Mesothelial cell of epicardium (in vitro differentiated cells): ENCODE measurements at places on chromosomes 3 and 15.

DNA sequence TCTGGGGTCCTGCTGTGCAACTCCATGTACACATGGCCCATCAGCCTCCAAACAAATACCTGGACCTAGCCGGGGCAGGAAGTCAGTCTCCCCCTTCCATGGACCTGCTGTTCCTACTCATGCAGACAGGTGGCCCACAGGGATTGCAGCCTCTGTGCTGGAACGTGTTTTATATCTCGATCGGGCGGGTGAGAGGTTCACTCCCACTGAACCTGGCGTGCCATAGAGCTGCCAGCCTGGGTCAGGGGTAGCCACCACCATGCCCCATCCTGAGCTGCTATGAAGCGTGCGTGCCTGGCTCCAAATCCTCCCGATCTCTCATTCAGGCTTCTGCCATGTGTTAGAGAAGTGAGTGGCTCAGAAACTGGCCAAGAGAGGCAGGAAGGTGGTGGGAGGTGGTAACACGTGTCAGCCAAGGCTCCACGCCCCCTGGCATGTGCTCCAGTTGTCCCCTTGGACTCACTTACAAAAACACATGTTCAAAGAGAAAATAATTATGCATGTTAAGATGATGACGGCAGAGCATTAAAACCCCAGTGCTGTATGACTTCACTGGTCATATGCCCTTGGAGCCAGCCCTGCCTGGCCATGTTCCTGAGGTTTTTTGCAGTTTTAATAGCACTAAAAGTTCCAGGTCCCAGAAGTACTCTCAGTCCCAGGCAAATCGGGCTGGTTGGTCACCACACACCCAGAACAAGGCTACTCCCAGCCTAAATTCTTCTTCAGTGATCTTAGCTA lies 30.6 kb downstream of the CTSH start:
- no peak for DNase-seq
- H3K27ac ChIP-seq, result peak overlapping the region; percentile 53
- no peak overlapping the region for H3K4me3 ChIP-seq
- peaks cover 7% of the 10 kb centered on the region for H3K4me1 ChIP-seq

DNA sequence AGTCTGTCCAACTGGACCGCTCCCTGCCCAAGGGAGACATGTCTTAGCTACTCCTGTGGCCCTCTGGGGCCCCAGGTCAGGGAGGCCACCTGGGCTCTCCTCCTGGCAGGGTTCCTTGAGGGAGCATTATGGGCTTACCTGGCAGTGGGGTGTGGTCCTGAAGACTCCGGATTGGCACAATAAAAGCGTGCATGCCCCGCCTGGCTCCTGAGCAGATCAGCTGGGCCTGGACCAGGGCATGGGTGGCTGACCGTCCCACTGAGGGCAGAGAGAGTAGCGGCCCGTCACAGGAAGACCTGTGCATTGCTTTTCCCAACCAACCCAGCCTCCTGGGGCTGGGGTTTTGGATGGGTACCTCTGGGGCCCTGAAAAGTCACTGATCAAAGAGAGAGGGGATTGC lies 5.4 kb downstream of the ACOX2 start:
- no peak for DNase-seq
- no peaks in the 10 kb centered on the region for H3K27me3 ChIP-seq
- H3K4me3 ChIP-seq, result no peak overlapping the region
- H3K27ac ChIP-seq, result no peak overlapping the region
- peaks cover 21% of the 10 kb centered on the region for H3K4me1 ChIP-seq

- H3K4me1 ChIP-seq, result no peaks in the 10 kb centered on the region
- no peak for DNase-seq
- H3K27me3 ChIP-seq, result no peaks in the 10 kb centered on the region
- H3K36me3 ChIP-seq, result peaks cover 8% of the 10 kb centered on the region
These were observed 251.7 kb downstream of the KCNMB2 start for GRCh38 chr3:178787960-178788359.

GRCh38 chr15:31065824-31066223 lies 35.7 kb downstream of the TRPM1 start:
- no peak for DNase-seq
- no peaks in the 10 kb centered on the region for H3K36me3 ChIP-seq
- H3K4me1 ChIP-seq, result peaks cover 21% of the 10 kb centered on the region
- H3K27me3 ChIP-seq, result no peaks in the 10 kb centered on the region
- H3K4me3 ChIP-seq, result no peak overlapping the region
- H3K27ac ChIP-seq, result no peak overlapping the region

DNA sequence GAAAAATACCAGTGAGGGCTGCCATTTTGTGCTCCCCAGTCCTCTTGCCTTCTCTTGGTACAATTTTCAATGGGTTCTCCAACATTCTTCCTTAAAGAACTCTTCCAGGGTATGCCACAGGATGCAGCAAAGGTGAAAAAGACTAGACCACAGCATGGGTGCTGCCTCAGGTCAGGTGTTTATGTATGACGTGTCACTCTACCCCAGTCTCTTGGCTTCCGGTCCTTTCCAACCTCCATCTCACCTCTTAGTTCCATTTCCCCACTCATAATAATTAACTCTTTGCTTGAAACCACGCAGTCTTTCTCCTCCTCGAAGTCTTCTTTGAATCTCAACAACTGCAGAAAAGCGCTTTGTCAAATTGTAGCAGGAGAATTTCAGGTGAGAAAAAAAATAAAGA lies 104.7 kb upstream of the TBC1D5 start:
- H3K36me3 ChIP-seq, result no peaks in the 10 kb centered on the region
- H3K27me3 ChIP-seq, result no peaks in the 10 kb centered on the region
- H3K4me3 ChIP-seq, result no peak overlapping the region
- no peak overlapping the region for H3K27ac ChIP-seq
- no peak for DNase-seq

GRCh38 chr15:98549003-98549402 lies 99.3 kb upstream of the IGF1R start:
- H3K27ac ChIP-seq, result peak overlapping the region; percentile 67
- H3K27me3 ChIP-seq, result peaks cover 47% of the 10 kb centered on the region
- no peaks in the 10 kb centered on the region for H3K36me3 ChIP-seq

GRCh38 chr15:48560321-48561051 lies 85.0 kb downstream of the FBN1 start:
- H3K27me3 ChIP-seq, result no peaks in the 10 kb centered on the region
- DNase-seq, result no peak
- H3K27ac ChIP-seq, result no peak overlapping the region
- no peak overlapping the region for H3K4me3 ChIP-seq
- peaks cover 42% of the 10 kb centered on the region for H3K4me1 ChIP-seq

DNA sequence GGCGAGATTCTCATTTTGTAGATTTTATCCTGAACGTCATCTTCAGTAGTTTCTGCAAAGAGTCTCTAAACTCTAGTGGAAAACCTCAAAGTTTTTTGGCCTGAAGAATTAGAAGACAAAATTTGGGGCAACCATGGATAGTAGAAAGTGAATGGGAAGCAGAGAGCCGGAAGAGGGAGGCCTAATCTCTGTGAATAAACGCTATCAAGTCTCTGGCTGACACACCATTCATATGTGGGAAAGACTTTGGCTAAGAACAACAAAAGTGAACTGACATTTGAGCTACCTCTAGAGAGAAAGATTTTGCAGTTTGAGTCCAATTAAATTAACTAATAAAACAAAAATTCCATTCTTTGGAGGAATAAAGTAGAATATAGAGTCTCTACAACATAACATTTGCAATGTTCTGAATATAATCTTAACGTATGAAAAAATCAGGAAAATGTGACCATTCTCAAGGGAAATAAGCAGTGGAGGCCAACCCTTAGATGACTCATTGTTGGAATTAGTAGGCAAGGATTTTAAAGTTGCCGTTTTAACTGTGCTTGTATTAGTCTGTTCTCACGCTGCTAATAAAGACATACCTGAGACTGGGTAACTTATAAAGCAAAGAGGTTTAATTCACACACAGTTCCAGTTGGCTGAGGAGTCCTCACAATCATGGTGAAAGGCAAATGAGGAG lies 184.6 kb downstream of the C3orf38 start:
- no peak overlapping the region for H3K27ac ChIP-seq
- peaks cover 3% of the 10 kb centered on the region for H3K36me3 ChIP-seq
- no peaks in the 10 kb centered on the region for H3K27me3 ChIP-seq
- H3K4me1 ChIP-seq, result no peaks in the 10 kb centered on the region
- no peak for DNase-seq
- H3K4me3 ChIP-seq, result no peak overlapping the region

- no peaks in the 10 kb centered on the region for H3K36me3 ChIP-seq
- no peak overlapping the region for H3K27ac ChIP-seq
- no peak overlapping the region for H3K4me3 ChIP-seq
- DNase-seq, result no peak
- no peaks in the 10 kb centered on the region for H3K27me3 ChIP-seq
- H3K4me1 ChIP-seq, result peaks cover 37% of the 10 kb centered on the region
These were observed 98.6 kb downstream of the OSBPL10 start for GRCh38 chr3:31882431-31882830.

- H3K36me3 ChIP-seq, result peaks cover 38% of the 10 kb centered on the region
- no peak overlapping the region for H3K4me3 ChIP-seq
- DNase-seq, result no peak
- no peaks in the 10 kb centered on the region for H3K27me3 ChIP-seq
- no peak overlapping the region for H3K27ac ChIP-seq
These were observed 5.5 kb downstream of the AP2M1 start for GRCh38 chr3:184180165-184180564.

DNA sequence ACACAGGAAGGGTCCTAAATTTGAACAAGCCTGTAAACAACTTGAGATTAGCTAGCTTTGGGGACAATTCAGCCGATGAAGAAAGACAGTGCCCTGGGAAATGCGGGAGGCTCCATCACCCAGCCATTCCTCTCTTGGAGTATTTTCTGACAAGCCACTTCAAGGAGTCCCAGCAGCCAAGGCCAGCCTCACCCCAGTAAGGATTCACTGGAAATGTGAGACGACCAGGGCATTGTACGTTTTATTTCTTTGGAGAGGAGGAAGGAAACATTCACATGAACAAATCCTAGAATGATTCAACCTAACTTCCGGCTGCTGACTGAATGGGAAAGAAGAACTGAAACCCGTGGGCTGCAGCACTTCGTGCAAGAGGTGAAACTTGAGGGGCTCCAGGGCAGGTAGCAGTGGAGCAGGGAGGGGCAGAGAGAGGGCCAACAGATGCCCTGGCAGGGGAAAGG lies 116.4 kb upstream of the ARHGEF3 start:
- no peak for DNase-seq
- H3K36me3 ChIP-seq, result peaks cover 2% of the 10 kb centered on the region
- H3K4me1 ChIP-seq, result peaks cover 46% of the 10 kb centered on the region
- H3K4me3 ChIP-seq, result no peak overlapping the region
- peaks cover 3% of the 10 kb centered on the region for H3K27me3 ChIP-seq
- no peak overlapping the region for H3K27ac ChIP-seq

GRCh38 chr3:52245322-52246263 lies at the start of gene PPM1M:
Gene PPM1M, plus strand, starts transcription at chr3:52245759. Its CDS starts 66 bp downstream, at chr3:52245825.
- no peak for DNase-seq
- H3K36me3 ChIP-seq, result peaks cover 3% of the 10 kb centered on the region
- H3K27me3 ChIP-seq, result no peaks in the 10 kb centered on the region
- peak within 1 kb of the TSS; percentile 59 for H3K4me3 ChIP-seq
- H3K4me1 ChIP-seq, result peaks cover 8% of the 10 kb centered on the region
- peak within 1 kb of the TSS; percentile 39 for H3K27ac ChIP-seq

DNA sequence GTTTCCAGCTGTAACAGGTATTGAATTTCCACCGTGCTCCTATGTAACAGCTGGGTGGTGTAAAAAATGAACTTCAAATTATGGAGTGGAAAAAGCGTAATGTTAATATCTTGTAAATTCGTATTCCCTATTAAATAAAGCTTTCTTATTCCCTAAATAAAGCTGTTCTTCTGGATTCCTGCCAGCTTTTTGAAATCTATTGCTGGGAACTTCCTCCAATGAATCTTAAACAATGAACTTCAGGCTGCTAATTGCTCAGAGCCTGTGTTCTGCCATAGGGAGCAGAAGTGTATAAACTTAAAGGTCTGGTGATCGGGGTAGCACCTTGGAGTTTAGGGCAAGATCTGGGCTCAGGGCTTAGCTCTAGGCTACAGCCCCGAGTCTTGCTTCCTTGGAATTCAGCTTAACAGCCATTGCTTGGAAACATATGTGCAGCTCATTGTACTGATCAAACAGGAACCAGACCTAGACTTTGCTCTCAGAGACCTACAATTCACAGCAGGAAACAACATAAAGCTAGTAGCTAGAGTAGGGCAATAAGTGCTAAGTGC lies 1.4 kb downstream of the ARL14 start:
- H3K27ac ChIP-seq, result no peak overlapping the region
- H3K4me1 ChIP-seq, result peaks cover 25% of the 10 kb centered on the region
- H3K4me3 ChIP-seq, result no peak overlapping the region
- H3K27me3 ChIP-seq, result no peaks in the 10 kb centered on the region
- no peak for DNase-seq

- H3K4me1 ChIP-seq, result no peaks in the 10 kb centered on the region
- no peak overlapping the region for H3K4me3 ChIP-seq
- DNase-seq, result no peak
- no peak overlapping the region for H3K27ac ChIP-seq
These were observed 46.1 kb downstream of the XYLB start for GRCh38 chr3:38392604-38393163.

- no peaks in the 10 kb centered on the region for H3K27me3 ChIP-seq
- H3K36me3 ChIP-seq, result peaks cover 30% of the 10 kb centered on the region
- peaks cover 13% of the 10 kb centered on the region for H3K4me1 ChIP-seq
- peak; percentile 1 for DNase-seq
- no peak overlapping the region for H3K4me3 ChIP-seq
These were observed 50.1 kb downstream of the TLE3 start for GRCh38 chr15:70047386-70048197.

DNA sequence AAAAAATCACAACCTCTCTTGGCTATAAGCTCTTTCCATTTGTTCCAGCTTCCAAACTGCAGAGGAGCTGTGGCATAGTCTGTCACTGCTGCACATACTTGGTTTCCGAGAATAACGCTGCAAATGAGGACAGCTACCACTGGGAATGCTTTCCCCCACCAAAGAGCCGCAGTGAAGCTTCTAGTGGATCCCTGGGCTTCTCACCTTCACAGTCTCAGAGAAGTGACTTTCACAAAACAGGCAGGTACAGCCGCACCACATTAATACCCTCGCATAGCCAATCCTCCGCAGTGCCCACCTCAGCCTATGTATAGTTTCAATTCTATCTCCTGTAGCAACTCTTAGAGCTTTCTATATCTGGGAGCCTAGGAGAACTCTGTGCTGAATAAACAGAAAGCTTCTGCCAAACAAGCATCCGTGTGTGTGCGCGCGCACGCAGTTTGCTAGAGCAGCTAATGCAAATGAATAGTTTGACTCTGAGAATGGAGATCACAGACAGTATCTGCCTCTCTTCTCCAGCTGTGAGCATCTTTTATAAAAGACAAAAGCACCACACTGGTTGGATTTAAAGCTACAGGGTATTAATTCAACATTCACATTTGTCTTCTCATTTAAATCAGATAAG lies 81.9 kb upstream of the PLXND1 start:
- no peaks in the 10 kb centered on the region for H3K36me3 ChIP-seq
- H3K4me3 ChIP-seq, result peak overlapping the region; percentile 47
- H3K27me3 ChIP-seq, result no peaks in the 10 kb centered on the region
- peak overlapping the region; percentile 43 for H3K27ac ChIP-seq
- H3K4me1 ChIP-seq, result peaks cover 48% of the 10 kb centered on the region

GRCh38 chr3:97662762-97663161 lies 101.8 kb upstream of the ARL6 start:
- peak overlapping the region; percentile 68 for H3K27ac ChIP-seq
- no peak overlapping the region for H3K4me3 ChIP-seq
- peaks cover 2% of the 10 kb centered on the region for H3K27me3 ChIP-seq
- no peak for DNase-seq
- peaks cover 6% of the 10 kb centered on the region for H3K36me3 ChIP-seq
